ENCODE measurements at places on chromosomes 13 and 19. TPM values are rescaled to one million over a fixed set of nuclear protein-coding genes. Genes with fewer than 3 reads are reported as not detected.
A peak's percentile ranks its signal among the peaks of the same experiment; 100 is the strongest.

DNA sequence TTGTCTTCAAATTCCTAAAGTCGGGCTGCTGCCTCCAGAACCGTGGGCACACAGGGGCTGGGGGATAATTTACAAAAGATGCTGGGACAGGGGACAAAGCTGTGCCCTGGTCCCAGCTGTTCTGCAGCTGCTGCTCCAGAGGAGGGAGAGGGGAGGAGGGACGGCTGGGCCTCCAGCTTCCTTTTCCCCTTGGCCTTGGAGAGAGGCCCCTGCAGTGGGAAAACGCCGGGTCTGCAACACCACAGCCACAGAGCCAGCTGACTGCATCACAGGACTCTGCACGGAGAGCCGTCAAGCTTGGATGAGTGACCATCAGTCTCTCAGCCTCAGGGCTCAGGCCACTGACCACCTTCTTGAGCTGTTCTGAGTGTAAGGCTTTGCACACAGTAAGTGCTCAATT lies 6.1 kb downstream of the DOCK6 start:
- DNase-seq = no peak

DNA sequence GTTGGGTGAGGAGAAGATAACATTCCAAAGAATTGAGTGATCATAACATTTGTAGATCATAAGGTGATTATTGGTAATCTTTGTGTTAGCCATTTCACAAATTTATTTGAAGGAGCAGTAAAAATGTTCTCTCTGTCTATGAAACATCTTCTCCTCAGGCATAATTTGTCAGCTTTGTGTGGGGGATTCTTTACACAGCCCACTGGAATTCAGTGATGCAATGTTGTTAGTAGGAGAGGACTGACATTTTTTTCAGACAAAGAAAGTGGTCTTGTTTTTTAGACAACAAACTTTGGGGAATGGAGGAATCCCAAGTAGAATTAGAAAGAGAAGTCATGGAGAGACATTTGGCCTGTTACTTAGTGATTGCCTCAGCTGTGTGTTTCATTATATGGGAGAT lies 100.3 kb downstream of the ITGBL1 start:
- DNase-seq = no peak

Gene ACP5
- total RNA-seq = 27.0 TPM

DNA sequence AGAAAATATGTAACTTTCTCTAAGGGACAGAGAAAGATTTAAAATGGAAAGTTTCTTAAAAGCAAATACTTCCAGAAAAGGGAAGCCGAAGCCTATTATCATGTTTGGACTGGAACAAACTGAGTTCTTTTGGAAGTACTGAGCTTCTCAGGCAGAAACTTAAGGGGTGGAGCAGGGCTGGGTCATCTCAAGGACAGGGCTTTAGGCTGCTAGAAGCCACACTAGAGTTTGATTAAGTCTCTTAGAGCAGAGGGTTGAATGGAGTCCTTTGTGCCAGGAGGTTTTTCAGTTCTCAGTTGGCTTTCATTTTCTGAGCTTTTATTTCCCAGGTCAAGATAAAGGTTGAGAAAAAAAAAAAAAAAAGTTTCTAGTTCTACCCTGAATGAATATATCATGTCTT lies 432.7 kb downstream of the SLITRK5 start:
- no peak for DNase-seq

DNA sequence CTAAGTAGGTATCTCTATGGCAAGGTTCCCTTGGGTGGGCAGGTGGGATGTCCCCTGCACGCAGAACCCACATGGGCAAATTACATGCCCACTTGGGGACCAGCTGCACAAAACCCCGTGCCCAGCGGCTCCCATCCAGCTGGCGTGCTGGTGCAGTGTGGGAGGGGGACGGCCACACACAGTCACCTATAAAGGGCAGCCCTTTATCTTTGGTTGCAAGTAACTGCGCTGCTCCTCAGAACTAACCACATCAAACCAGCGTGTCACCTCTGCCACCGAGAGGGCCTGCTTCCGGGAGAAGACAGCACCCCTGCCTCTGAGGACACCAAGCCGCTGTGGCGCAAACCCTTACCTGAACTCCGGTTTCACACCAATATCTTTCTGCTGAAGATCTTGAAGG lies 32.2 kb downstream of the ANKRD27 start:
- peak; percentile 52 for DNase-seq

GRCh38 chr13:67771106-67771505 lies 541.0 kb upstream of the PCDH9 start:
- DNase-seq = no peak

- DNase-seq = no peak
These were observed 187.2 kb downstream of the EFNB2 start for GRCh38 chr13:106348075-106348840.

DNA sequence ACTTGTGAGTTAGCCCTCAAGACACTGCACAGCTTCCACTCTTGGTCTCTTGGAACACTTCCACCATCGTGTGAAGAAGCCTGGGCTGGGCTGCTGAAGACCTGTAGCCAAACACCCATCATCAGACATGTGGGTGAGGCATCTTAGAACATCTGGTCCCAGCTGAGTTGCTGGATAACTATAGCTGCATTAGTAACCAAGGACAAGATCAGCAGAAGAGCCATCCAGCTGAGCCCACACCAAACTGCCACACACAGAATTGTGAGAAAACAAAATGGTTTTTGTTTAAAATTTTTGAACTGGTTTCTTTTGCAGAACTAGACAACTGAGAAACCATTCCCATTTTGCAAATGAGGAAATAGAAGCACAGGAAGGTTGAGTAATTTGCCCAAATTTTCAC lies 56.2 kb downstream of the CCNE1 start:
- no peak for DNase-seq

Gene SLC25A15
- total RNA-seq = 21.8 TPM
